Fibroblast of pulmonary artery (primary cell): ENCODE measurements at places on chromosomes 2 and 18.

DNA sequence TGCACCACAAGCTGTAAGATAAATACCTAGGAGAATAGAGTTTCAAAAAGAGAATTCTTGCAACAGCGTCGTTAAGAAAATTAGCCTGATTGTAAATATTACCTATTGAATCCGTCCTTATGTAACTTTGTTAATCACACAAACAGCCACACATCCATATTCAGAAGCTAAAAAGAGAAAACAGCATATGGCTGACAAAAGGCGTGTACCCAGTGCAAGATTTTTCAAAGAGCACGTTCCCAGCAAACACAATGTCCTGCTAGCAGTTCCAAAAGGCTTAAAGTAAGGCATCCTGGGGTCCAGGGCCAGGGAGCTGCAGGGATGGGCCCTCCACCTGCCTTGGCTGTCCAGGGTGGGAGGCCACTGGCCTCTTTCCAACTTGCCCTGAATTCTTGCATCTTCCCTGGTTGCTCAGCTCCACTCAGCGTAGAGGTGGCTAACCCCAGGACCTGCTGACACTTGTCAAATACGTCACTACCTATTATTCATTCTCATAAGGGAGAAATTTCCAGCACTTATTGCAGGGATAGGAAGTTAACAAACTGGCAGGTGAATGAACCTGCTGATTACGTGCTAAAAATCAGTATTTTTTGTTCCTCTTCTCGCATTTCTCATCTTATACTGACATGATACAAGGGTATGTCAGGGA, 102.1 kb upstream of the NEDD4L start:
- no peak for DNase-seq

- DNase-seq = peak; percentile 60
These were observed 745 bp downstream of the MSH2 start for GRCh38 chr2:47403609-47404193.

DNA sequence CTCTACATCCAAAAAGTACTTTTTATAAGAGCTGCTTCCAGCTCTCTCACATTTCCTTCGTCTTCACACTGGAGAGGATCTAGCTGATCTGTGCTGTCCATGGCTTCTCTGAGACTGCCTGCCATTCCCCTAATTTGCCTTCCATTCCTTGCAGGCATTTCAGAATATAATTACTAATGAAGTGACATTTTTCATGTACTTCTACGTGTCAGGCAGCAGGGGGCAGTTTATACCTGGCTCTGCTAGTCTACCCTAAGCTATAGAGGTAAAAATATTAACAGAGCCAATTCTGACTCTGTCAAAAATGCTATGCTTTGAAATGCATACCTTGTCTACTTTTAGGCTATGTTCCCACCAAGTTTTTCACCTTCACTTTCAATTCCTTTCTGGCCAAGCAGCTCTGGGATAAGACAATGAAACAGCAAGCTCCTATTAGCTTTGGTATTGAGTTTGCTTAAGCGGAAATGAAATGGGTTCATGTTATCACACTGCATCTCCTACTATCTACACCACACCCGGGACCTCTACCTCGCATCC, 81.9 kb downstream of the MEP1B start:
- DNase-seq = peak; percentile 69

DNA sequence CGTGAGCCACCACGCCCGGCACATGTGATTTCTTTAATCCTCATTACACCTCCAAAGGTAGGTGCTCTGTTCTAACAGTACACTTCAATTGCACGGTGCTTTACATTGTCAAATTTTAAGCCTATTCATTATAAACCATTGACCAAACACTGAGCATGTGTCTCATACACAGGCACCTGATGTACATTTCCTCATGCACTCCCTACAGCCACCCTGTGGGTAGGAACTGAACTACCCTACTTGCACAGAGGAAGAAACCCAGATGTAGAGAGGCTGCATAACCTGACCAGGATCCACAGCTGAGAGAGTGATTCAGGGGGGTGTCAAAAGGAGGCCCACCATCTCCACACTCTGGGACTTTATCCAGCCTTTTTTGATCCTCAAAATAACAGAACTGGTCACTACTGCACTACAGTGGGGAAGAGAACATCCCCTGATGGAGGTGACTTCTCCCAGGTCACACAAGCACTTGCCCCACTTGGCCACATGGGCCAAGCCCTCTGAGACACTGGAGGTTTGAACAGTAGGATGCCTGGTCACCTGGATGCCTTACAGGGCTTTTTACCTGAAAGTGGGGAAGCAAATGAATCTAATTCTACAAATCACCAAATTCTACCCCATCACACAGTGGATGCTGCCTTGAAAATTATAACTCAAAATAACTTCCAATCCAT, 6.9 kb upstream of the DPYSL5 start:
- DNase-seq = no peak

DNA sequence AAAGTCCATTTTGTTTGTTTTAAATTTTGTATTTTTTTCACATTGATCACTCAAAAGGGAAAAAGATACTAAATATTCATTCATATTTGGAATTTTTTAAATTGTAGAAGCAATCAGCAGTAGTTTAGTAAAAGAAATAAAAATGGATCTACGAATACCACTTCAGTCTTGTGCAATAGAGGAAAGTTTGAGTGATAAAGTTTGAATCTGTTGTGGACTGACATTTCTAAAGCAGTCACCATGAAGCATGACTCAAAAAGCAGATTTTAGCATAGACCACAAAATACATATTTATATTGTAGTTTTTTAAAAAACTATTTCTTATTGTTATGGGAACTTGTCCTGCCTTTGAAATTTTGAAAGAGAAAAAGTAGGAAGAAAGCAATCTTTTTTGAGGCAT, 520.5 kb upstream of the ZEB2 start:
- DNase-seq = peak; percentile 59

- no peak for DNase-seq
These were observed 30.1 kb upstream of the CCL20 start for GRCh38 chr2:227783404-227784138.

DNA sequence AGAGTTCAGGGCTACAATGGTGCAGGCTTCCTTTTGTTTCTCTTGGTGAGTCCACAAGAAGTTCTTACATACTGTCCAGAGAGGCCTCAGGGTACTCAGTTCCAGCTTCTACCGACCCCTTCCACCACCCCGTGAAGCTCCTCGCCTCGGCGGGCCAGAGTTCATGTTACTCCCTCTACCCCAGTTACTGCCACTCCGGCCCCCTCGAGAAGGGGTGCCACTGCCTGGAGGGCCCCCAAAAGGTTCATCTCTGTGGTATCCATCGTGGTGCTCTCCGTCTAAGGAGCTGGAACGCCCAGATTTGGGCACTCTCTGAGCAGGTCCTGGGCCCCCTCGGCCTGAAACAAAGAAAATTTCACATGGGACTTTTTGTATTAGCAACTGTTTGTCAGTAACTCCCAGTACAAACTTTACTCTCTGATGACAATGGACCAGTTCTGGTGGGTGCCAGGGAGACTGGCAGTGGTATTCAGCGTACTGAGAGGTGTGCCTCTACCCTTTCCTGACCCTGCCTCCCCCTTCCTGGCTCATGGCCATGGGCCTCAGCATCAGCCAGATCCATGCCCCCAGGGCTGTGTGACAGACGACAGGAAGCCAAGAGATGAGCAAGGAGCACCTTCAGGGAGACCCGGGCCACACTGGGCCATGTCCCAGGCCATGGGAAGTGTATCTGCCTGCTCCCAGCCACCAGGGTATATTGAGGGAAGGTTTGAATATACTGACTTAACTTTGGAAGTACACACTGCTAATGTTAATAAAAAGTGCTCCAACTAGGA, 5.1 kb downstream of the SFT2D3 start:
- DNase-seq = no peak

DNA sequence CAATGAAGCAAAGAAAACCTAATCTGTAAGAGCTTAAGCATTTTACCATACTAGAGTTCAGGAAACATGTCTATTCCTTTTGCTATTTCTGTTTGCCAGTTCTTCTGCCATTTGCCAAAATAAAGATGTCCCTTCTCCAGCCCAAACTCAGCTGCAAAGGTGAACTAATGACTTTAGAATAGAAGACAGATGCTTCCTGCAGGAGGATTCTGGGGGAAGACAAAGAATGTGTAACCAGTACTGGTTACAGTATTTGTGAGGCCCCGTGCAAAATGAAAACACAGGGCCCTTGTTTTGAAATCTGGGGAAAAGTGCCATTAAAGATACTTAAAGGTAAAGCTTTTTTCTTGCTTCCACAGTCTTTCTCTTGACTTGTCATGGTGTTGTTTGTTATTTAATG, 34.3 kb upstream of the MTX2 start:
- DNase-seq = no peak

DNA sequence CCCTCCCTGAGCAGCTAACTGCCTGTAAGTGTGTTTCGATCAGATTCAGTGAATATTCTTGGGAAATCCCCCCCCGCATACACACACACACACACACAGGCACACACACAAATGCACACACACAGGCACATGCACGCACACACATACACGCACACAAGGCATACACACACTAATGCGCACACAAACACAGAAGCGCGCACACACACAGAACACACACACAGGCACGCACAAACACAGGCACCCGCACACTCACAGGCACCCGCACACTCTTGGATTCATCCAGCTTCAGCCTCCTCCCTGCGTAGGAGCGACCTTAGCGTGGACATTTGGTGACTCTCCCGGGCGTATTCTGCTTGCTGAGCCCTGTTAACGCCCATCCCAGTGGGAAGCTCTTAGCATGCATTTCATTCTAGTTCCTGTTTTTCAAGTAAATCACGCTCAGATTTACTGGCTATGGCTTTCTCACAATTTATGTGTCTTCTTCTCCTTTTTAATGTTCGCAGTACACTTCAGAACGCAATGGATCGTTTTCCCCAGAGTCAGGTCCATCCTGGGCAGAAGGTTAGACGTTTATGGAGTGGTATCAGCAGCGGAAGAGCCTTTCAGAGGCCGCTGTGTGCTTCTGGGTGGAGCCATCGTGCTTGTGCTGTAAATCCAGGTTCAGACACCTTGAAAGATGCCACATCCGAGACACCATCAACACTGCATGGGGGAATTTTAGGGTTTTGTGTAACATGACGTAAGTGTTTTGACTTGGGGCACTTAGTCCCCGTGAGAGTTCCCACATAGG, 656.6 kb downstream of the GALR1 start:
- DNase-seq = no peak

DNA sequence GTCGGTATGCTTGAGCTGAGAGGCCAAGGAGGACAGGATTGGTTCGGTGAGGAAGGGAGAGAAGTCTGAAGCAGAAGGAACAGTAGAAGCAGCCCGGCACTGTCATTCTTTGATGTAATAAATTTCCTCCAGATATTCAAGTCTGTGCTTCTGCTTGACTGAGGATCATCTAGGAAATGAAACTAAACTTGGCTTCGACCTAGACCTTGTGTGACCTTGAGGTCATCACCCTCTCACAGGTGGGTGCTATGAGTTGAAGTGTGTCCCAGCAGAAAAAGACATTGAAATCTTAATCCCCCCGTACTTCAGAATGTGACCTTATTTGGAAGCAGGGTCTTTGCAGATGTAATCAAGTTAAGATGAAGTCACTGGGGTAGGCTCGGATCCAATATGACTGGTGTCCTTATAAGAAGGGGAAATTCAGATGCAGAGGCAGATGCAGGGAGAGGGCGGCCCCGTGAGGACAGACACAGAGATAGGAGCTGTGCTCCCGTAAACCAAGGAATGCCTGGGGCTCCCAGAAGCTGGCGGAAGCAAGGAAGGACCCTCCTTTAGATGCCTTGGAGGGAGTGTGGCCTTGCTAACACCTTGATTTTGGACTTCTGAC, 49.0 kb downstream of the PRKCE start:
- no peak for DNase-seq

DNA sequence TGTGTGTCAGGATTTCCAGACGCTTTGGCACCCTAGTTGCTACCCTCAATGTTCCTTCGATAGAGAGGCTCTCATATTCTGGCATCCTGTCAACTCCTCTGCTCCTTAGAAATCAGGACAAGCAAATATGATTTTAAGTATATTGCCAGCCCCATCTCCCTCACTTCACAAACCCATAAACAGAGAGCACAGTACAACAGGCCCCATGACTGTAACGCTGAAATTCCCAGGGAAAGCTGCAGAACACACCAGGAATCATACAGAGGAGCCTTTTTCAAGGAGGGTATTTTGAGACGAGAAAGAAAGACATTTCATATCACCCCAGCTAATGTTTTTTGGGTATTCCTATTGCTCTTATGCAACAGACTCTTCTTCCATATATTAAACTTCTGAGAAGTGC, 162.9 kb downstream of the NAPG start:
- no peak for DNase-seq

- no peak for DNase-seq
These were observed 7.4 kb downstream of the CYRIA start for GRCh38 chr2:16658076-16658739.

DNA sequence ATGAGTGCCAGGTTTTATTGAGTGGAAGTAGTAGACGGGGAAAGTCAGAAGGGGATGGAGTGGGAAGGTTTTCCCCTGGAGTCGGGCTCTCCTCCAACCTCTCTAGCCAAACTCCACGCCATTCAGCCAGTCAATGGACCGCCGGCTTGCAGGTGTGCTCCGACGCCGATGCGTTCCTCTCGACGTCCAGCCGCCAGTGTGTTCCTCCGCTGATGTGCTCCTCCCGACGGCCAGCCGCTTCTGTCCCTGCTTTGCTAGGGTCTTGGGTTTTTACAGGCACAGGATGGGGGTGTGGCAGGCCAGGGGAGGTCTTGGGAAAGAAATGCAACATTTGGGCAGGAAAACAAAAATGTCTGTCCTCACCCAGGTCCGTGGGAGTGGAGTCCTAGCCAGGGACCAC, 94.3 kb upstream of the TEX51 start:
- no peak for DNase-seq

DNA sequence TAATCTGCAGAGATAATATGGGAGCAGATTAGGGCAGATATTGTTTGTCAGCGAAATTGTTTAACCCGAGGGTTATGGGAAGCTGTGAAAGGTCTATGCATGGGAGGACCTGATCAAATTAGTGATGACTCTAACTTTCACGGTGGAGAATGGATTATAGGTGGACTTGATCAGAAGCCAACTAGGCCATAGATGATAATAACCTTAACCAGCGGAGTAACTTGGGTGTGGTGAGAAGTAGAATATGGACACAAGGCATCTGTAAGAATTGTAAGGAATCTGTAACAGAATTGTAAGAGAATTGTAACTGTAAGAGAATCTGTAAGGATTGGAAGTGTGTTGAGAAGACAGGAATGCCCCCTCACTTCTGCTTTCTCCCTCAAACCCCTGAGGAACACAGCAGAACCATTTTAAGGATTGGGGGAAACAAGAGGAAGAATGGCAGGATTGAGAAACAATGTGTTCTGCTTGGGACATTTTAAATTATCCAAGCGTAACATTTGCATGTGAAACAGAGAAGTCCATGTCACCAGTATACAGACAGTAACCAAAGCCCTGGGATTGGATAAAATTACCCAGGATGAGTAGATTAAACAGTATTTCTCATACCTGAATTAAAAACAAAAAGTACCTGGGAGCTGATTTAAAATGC, 14.9 kb upstream of the SLC39A10 start:
- no peak for DNase-seq

- DNase-seq = no peak
These were observed 551.1 kb downstream of the TNS1 start for GRCh38 chr2:217451666-217452065.

GRCh38 chr2:8344144-8345097, 337.4 kb upstream of the ID2 start:
- DNase-seq = no peak
